Stimulated activated CD8-positive, alpha-beta memory T cell treated with anti-CD3 and anti-CD28 coated beads, Interleukin-2, amount 100 ng/mL, for 48 hours (primary cell): ENCODE measurements at places on chromosomes 16 and 17.

GRCh38 chr17:58506354-58507080, 7.9 kb downstream of the MTMR4 start:
- DNase-seq, result no peak

DNA sequence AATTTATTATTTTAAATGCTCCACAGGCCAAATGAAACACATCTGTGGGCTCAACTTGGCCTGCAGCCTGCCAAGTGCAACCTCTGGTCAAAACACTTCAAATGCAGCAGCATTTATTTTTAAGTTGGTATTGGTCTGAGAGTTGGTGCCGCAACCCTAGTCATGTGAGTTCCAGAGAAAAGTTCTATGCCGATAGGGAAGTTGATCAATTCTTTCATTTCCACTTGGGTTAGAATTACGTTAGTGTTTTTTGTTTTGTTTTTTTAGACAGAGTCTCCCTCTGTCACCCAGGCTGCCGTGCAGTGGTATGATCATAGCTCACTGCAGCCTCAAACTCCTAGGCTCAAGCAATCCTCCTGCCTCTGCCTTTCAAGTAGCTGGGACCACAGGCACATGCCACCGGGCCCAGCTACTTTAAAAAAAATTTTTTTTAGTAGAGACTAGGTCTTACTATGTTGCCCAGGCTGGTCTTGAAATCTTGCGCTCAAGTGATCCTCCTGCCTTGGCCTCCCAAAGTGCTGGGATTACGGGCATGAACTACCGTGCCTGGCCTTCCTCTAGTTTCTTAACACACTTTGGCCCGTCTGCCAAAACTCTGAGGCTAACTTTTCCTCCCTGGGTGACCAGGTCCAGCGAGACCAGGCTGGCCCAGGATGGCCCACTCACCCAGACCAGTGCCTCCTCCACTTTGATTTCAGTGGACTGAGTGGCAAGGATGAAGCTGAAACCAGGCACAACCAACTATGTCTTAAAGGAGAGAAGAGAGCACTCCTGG, 221.1 kb downstream of the MRTFB start:
- no peak for DNase-seq

DNA sequence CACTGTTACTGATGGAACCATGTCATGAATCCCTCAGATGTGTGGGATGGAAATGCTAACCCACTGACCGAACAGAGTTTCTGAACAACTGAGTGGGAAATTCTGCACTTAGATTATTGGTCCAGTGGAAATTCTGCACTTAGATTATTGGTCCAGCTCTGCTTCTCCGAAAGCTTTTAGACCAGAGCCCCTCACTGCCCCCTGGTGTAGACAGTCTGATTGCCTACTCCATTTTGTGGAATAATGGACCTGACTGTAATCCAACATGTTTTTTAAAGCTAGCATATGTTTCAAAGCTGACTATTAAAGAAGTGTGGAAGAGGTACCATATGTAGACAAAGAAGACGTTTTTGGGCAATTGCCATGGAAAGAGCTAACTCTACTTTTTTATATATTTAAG, 50.3 kb upstream of the TBX2 start:
- no peak for DNase-seq

GRCh38 chr17:43588664-43589435, 42.7 kb upstream of the ETV4 start:
- DNase-seq, result no peak

GRCh38 chr17:77212081-77212832, 71.5 kb downstream of the SEC14L1 start:
- DNase-seq, result no peak

GRCh38 chr17:65371702-65372101, 189.7 kb downstream of the AXIN2 start:
- DNase-seq, result no peak

DNA sequence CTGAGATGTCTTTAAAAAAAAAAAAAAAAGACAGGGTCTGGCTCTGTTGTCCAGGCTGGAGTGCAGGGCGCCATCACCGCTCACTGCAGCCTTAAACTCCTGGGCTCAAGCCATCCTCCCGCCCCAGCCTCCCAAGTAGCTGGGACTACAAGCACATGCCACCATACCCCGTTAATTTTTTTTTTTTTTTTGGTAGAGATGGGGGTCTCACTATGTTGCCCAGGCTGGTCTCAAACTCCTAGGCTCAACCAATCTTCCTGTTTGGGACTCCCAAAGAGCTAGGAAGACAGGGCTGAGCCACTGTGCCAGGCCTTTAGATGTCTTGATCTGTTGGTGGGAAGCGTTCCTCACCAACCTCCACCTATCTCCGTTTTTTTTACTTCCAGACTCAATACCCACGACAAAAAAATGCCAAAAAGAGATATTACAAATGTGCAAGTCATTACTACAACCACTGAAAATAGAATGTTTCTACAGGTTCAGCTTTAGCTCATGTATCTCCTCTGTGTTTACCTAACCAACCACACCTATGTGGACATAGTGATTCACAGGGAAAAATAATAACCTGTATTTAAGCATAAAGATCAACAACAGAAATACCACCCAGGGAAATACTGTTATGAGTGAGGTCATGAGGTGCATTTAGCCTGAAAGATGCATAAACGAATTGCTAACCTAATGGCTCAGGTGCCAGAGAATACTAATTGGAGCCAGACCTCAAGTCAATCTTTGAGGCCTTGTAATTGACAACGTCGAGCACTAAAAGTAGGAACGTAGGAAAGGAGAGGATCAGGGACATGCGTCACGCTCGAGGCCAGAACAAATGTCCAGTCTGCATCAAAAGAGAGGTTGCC, 22.6 kb downstream of the NACA2 start:
- no peak for DNase-seq

DNA sequence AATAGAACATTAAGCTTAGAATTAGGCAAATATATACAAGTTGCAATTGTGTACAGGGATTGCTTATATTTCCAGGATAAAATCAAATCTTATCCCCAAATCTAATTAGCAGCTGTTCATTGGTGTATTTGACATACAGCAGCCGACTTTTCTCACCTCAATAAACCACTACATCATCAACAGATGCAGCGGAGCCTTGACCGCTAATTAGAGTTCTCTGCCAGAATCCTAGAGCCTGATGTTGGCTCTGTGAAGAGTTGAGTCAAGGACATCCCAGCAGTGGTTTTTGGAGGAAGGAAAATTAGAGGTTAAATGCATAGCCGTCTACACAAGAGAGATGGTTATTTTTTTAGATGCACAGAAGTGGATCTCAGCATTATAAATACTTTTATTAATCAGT, 221.9 kb upstream of the CACNG5 start:
- no peak for DNase-seq

GRCh38 chr16:74448990-74449389, 27.7 kb upstream of the CLEC18B start:
- DNase-seq, result no peak

- no peak for DNase-seq
Measured at GRCh38 chr16:70730031-70730430, 44.2 kb upstream of the MTSS2 start.

GRCh38 chr17:44087319-44087718, 16.8 kb downstream of the G6PC3 start:
- no peak for DNase-seq

DNA sequence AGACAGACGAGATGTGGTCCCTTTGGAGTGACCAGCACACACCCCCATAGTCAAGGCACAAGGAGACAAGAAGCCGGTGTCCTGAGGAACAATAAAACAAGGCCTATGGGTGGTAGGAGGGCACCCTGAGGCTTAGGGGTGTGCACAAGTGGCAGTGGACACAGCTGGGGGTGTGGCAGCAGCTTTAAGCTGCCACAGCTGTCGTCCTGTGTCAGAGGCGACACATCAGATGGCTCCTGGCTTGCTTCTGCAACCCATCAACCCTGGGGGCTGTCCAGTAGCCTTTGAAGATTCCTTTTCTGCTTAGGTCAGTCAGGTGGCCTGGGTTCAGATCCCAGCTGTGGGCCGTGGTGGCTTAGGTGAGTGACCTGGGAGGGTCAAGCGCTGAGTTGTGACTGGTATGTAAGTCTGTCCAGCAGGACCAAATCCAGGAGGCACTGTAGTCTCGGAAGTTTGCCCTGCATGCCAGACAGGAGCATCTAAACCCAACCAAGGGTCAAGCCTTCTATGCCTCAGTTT, 15.8 kb downstream of the DRC3 start:
- no peak for DNase-seq

- no peak for DNase-seq
Measured at GRCh38 chr16:84324434-84325262, 30.0 kb downstream of the WFDC1 start.

- no peak for DNase-seq
Measured at GRCh38 chr17:51289696-51290111, 29.4 kb downstream of the UTP18 start.

- DNase-seq, result no peak
Measured at GRCh38 chr16:65102326-65102725, 19.5 kb downstream of the CDH11 start.

GRCh38 chr16:89847940-89848297, 19.6 kb downstream of the SPIRE2 start:
- DNase-seq, result no peak

DNA sequence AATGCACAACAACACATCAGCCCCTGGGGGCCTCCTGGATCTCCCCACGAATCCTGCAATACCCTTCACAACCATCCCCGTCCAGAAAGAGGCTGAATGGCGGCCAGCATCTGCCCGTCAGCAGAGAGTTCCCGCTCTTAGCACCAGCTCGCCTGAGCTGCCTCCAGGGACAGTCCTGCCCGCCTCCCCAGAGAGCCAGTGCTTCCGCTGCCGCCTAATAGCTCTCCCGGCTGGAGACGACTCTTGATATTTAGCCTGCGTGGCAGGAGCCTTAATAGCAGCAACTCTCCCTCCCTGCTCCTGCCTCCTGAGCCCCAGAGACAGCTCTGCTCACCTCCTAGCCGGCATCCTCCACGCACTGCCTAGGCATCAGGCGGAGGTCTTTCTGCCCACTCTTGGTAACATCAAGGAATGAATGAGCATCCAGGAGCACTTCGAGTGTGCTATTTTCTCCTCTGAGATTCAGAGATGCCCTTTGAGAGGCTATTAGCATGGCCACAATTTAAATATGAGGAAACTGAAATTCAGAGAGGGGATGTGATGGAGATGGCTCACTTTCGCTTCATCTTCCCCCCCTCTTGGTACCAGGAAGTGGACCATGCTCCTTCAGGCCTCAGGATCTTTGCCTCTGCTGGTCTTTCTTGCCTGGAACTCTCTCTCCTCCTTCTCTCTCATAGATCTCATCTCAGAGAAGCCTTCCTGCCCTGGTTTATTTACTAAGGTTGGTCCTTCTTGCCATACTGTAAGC, 67.9 kb downstream of the RAI1 start:
- DNase-seq, result no peak

DNA sequence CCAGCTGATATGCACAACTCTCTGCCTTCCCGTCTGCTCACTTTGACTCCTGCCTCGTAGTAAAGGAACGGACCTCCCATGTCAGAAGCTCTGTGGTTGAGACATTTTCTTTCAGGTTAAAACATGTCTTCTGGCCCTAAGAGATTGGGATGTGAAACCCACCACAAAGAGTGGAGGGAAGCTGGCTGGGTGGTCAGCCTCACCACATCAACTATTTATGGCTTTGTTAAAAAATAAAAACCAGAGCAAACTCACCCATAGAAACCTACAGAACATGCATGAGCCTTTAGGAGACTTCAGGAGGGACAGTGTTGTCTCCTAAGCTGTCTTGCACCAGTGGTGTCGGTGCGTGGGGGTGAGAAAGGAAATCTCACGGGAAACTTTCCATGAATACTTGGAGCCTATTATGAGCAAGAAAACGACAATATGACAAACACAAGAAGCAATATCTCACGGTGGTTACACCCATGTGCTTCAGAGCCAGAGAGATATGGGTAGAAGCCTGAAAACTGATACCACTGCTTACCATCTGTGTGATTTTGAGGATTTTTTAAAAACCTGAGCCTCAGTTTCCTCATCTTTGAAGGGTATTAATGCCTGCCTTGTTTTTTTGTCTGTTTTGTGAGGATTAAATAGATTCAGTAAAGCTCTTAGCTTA, 61.7 kb upstream of the XYLT1 start:
- DNase-seq, result no peak

GRCh38 chr17:34647511-34647910, 68.1 kb downstream of the TMEM132E start:
- no peak for DNase-seq
